ENCODE measurements at places on chromosomes 4 and X.

- no peak overlapping the region for H3K4me3 ChIP-seq
- DNase-seq = no peak
- H3K27me3 ChIP-seq = no peaks in the 10 kb centered on the region
- no peak overlapping the region for H3K27ac ChIP-seq
- H3K4me1 ChIP-seq = no peaks in the 10 kb centered on the region
Measured at GRCh38 chrX:121635141-121635540, 587.7 kb downstream of the GLUD2 start.

DNA sequence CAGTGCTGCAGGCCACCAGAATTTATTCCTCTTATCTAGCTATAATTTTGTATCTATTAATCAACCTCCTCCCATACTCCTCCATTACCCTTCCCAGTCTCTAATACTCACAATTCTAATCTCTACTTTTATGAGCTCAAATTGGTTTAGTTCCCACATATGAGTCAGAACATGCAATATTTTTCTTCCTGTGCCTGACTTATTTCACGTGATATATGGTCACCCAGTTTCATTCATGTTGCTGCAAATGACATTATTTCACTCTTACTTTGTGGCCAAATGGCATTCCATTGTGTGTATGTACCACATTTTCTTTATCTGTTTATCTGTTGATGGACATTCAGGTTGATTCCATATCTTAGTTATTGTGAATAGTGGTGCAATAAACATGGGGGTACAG, 483.5 kb downstream of the ACTRT1 start:
- H3K36me3 ChIP-seq = no peaks in the 10 kb centered on the region
- no peak overlapping the region for H3K27ac ChIP-seq
- no peaks in the 10 kb centered on the region for H3K4me1 ChIP-seq
- no peaks in the 10 kb centered on the region for H3K27me3 ChIP-seq

- no peak for DNase-seq
- peaks cover 5% of the 10 kb centered on the region for H3K4me1 ChIP-seq
- no peaks in the 10 kb centered on the region for H3K27me3 ChIP-seq
- no peak overlapping the region for H3K27ac ChIP-seq
Measured at GRCh38 chr4:146347822-146348221, 133.5 kb downstream of the REELD1 start.

GRCh38 chr4:88283661-88284438, 511 bp downstream of the PPM1K start:
- no peak for DNase-seq
- peak overlapping the region; percentile 98 for H3K27ac ChIP-seq
- H3K27me3 ChIP-seq = no peaks in the 10 kb centered on the region
- peak overlapping the region; percentile 99 for H3K4me3 ChIP-seq

GRCh38 chrX:122252454-122252853, 931.6 kb upstream of the GRIA3 start:
- no peak overlapping the region for H3K4me3 ChIP-seq

DNA sequence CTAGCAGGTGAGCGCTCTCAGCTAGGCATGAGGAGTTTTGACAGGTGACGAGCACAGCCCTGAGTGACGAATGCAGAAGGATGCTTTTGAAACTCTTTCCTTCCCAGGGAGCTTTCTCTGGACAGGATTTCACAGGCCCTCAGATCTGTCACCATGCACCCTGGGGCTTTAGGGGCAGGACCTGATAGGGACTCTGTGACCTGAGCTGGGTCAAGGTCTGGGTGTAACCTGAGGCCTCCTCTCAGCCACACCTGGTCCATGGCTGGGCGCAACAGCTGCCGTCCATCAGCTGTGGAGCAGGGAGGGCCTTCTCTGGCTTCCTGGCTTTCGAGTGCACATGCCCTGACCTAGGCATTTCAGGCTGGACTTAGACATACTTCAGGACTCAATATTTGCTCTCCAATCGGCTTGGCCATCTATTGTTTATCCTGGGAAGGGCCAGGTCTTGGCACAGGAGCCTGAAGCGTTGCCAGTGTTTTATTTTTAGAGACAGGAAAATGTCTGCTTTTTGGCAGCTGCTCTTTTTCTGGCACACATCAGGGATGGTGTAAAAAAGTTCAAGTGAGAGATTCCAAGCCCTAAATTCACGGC, 56.4 kb downstream of the C4orf51 start:
- no peak for DNase-seq
- H3K4me3 ChIP-seq = no peak overlapping the region
- peaks cover 14% of the 10 kb centered on the region for H3K4me1 ChIP-seq
- H3K36me3 ChIP-seq = no peaks in the 10 kb centered on the region
- H3K27ac ChIP-seq = no peak overlapping the region

GRCh38 chrX:68672581-68673318, 25.3 kb downstream of the STARD8 start:
- H3K36me3 ChIP-seq = no peaks in the 10 kb centered on the region
- H3K27ac ChIP-seq = no peak overlapping the region
- DNase-seq = no peak
- H3K27me3 ChIP-seq = no peaks in the 10 kb centered on the region
- H3K4me1 ChIP-seq = no peaks in the 10 kb centered on the region

DNA sequence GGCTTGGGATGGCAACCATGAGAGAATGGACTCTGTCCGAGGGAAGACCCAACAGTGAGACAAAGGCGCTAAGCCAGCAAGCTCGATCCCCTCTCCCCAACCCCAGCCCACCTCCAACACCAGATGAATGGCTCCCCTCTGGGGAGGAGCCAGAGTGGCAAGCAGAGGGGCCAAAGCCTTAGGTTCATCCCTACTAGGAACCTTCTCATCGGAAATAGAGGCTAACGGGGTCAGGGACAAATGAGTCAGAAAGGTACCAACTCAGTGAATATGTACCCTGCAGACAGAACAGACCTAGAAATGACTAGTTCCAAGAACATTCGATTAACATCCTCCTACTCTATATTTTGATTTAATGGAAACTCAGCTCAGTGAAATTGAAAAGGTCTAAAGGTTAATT, 73.9 kb downstream of the NSG1 start:
- no peak for DNase-seq
- H3K27me3 ChIP-seq = no peaks in the 10 kb centered on the region
- H3K27ac ChIP-seq = no peak overlapping the region
- peaks cover 2% of the 10 kb centered on the region for H3K4me1 ChIP-seq
- no peak overlapping the region for H3K4me3 ChIP-seq

- H3K27me3 ChIP-seq = no peaks in the 10 kb centered on the region
- no peak overlapping the region for H3K27ac ChIP-seq
- no peak for DNase-seq
- H3K4me3 ChIP-seq = no peak overlapping the region
- no peaks in the 10 kb centered on the region for H3K36me3 ChIP-seq
Measured at GRCh38 chr4:55336138-55337034, 9.7 kb upstream of the SRD5A3 start.

DNA sequence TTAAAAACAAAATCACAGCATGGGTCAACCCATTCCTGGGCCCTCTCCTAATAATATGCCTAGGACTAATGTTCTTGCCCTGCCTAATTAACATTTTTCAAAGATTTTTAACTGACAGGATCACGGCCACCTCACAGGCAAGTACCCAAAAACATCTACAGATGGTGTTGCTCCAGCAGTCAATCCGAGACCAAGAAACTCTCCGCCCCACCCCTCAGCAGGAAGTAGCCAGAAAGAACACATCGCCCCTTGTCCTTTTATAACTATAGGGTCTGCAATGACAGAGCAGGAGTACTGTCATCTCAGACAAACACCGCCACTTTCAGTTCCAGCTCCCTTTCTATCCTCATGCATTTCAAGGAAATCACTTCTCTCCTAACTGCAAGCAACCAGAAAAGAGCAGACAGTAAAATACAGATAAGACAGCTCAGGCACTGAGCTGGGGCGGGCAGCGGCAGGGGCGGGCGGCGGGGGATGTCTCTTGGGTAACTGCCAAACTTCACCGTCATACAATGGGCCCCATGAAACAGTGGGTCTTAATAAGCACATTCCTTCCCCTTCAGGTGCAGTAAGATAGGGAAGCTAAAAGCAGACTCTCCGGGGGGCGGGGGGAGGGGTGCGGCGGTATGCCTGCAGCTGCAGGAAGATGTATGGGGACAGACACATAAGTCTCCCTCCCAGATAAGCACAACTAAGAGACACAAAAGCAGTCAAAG, 67.4 kb downstream of the ZNF182 start:
- H3K27me3 ChIP-seq = no peaks in the 10 kb centered on the region
- no peak overlapping the region for H3K4me3 ChIP-seq
- peak overlapping the region; percentile 61 for H3K27ac ChIP-seq
- DNase-seq = peak; percentile 55
- no peaks in the 10 kb centered on the region for H3K36me3 ChIP-seq

DNA sequence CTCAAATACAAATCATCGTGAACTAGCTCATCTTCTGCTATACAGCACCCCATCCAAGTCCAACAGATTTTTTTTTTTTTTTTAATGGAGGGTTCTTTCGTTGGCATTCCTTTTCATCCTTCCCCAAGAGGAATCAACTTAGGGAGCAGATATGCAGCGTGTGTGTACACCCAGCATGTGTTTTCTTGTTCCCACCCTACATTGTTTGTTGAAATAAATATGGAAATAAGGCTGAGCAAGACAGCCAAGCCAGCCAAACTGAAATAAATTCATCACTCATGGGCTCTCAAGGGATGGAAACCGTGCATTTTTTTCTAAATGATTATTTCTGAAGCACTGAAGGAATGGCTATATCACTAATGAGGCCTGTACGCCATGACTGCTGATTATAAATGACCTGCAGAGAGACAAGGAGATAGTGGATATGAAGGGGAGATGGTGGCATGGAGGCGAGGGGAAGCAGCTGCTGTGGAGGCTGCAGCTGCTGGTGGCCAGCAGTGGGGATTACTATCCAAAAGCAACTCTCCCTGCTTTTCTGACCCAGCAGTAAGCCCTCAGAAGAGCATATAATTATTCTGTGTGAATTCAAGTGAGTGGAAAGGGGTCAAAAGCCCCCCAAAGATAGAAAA, 173.9 kb downstream of the MGST2 start:
- no peak overlapping the region for H3K4me3 ChIP-seq
- H3K4me1 ChIP-seq = no peaks in the 10 kb centered on the region
- no peak for DNase-seq
- H3K36me3 ChIP-seq = no peaks in the 10 kb centered on the region
- no peaks in the 10 kb centered on the region for H3K27me3 ChIP-seq

DNA sequence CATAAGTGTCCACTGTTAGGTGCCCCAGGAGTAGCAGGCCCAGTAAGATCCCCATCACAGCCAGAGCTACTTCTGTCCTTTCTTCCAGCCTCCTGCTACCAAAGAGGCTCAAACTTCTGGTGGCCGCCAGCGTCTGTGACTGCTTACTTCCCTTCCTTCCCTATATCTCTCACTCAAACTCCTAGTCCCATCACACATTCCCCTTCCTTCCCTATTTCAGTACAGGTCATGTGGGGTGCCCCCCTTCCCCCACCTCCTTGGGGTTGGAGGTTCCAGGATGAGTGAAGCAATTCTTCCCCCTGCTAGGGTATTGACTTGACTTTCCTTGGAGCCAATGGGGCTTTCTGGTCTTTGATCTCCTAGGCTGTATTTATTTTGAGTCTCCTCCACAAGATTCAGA, at the start of gene VSIG4:
Gene VSIG4 (minus strand): TSS at position 137 of the 400 bp plus-strand sequence. CDS start 82 bp downstream, at position 55.
- no peak within 1 kb of the TSS for H3K27ac ChIP-seq
- H3K27me3 ChIP-seq = no peaks in the 10 kb centered on the region
- DNase-seq = no peak
- H3K4me1 ChIP-seq = peaks cover 2% of the 10 kb centered on the region
- H3K4me3 ChIP-seq = no peak within 1 kb of the TSS

DNA sequence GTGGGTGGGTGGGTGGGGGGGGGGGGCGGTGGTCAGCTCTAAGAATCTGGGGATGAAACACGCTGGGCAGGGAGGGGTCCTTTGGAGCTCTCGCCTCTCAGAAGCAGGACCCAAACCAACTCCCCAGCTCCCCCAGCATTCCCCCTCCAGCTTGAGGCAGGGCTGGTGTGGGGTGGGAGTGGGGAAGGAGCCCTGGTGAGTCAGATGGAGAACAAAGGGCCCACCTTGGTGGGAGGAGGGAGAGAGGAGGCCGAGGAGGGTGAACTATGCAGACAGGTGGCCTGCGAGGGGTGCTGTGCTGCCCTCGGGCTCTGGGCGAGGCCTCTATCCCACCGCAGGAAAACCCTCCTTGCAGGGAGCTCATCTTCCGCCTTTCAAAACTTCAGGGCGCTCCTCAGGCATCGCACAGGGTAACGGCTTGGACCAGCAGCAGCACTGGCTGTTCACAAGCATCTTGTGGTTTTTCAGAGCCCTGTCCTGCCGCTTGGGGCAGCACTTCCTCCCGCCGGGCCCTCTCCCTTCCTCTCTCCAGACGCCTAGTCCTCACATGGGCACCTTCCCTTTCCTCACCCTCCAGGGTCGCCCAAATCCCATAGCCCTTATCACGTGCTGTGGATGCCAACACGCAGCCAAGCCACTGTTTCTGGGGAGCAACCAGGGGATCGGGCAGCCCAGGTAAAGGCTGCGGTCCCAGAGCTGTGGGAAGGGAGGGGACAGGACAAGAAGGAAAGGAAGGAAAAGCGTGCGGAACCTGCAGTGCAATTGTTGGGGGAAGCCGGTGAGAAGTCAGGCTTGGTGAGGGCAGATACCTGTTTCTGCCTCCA, 34.0 kb upstream of the GRPEL1 start:
- H3K27me3 ChIP-seq = no peaks in the 10 kb centered on the region
- H3K36me3 ChIP-seq = no peaks in the 10 kb centered on the region
- H3K4me1 ChIP-seq = peaks cover 21% of the 10 kb centered on the region
- no peak overlapping the region for H3K27ac ChIP-seq

DNA sequence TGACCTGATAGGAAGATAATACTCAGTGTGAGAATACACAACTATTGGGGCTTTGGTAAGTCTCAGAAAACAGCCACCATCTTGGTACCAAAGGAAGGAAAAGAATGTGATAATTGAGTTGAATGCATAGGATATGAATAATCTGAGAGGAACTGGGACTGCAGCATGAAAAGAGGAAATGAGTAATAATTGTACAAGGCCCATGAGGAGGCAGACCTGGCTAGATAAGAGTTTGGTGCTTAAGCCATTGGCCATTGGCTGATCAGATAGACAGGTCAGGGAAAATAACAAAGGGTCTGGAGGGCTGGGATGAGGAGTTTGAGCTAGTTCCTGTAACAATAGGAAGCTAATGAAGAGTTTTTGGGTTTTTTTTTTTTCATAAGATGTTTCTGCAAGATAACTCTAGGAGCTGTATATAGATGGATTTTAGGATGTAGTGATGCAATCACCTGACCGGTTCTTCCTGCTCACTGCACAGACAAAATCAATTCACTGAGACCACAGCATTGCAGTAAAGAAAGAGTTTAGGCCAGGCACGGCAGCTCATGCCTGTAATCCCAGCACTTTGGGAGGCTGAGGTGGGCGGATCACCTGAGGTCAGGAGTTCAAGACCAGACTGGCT, 5.3 kb upstream of the TRMT2B start:
- no peak overlapping the region for H3K4me3 ChIP-seq
- H3K36me3 ChIP-seq = no peaks in the 10 kb centered on the region
- no peaks in the 10 kb centered on the region for H3K27me3 ChIP-seq
- H3K4me1 ChIP-seq = peaks cover 11% of the 10 kb centered on the region

DNA sequence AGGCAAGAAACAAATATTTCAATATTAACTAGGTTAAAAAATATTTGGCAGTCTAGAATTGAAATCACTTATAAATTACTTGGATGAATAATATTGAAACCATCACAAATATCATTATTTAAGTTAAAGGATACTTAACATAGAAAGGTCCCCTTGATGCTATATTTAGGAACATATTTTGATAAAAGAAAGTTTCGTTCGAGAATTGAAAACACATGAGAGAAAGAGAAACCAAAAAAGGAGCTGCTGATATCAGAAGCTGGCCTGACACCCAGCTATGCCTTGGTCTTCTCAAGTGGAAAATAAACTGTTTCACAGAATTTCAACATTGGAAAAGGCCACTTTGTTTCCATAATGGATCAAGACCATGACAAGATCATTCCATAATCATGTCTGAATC, 762.4 kb downstream of the DMD start:
- no peak overlapping the region for H3K4me3 ChIP-seq
- DNase-seq = peak; percentile 20
- no peaks in the 10 kb centered on the region for H3K36me3 ChIP-seq
- H3K4me1 ChIP-seq = peaks cover 33% of the 10 kb centered on the region
- no peaks in the 10 kb centered on the region for H3K27me3 ChIP-seq

- H3K27ac ChIP-seq = peak overlapping the region; percentile 58
- no peaks in the 10 kb centered on the region for H3K36me3 ChIP-seq
- peak overlapping the region; percentile 69 for H3K4me3 ChIP-seq
Measured at GRCh38 chr4:109434007-109434971, 674 bp downstream of the SEC24B start.

Measured in B cell (primary cell).